ENCODE measurements at places on chromosomes 16 and 17.

DNA sequence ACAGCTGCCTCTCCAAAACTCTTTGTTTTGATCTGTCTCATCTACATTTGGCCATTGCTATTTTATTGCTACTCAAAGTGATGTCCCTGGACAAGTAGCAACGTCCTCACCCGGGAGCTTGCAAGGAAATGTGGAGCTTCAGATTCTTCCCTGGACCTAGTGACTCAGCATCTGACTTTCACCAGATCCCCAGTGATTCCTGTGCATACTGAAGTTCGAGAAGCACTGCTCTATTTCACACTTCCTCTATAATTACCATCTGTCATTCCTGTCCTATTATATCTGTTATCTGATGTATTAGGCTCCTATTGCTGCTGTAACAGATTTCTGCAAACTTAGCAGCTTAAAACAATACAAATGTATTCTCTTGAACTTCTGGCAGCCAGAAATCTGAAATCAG is 28.5 kb upstream of the VAT1L start:
- no peak for DNase-seq

- DNase-seq: no peak
Measured at GRCh38 chr17:6286233-6286632, 148.7 kb downstream of the AIPL1 start.

- no peak for DNase-seq
Measured at GRCh38 chr17:79933863-79934652, 94.8 kb upstream of the CBX4 start.

DNA sequence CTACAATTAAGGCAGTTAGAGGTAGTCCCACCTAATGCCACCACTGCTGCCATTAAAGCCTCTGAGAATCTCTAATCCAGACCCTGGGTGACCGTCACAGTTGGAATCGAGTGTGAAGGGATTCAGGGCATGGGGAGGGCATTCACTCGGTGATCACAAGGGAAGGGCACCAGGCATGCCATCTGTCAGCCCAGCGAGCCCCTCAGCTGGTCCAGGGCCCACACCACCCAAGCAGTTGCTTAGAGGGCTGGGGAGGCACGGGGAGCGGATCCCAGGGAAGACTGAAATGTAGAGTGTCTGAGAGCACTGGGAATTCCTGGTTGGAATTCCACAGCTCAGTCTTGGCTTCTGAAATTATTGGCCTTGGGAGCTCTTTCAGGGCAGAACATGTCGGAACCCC is 294.6 kb downstream of the CPPED1 start:
- DNase-seq: no peak

DNA sequence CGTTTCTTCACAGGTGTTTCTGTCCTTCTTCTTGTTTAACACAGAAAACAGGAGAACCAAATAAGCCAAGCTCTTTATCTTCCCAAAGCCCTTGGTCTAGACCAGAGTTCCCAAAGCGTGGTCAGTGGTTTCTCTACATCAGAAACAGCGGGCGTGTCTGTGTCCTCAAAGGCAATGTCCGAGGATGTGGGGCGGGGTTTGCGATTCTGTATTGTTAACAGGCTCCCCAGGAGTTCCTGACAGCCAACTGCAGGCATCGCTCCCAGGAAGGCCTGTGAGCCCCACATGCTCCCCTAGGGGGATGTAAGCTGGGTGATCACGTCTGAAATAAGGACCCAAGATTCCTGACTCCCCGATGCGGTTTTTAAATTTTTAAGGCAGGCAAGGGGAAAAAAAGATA is 28.4 kb upstream of the SLC25A19 start:
- no peak for DNase-seq

GRCh38 chr16:1167276-1168107 is 14.6 kb downstream of the CACNA1H start:
- no peak for DNase-seq

- DNase-seq: no peak
Measured at GRCh38 chr16:56781528-56781961, 51.6 kb downstream of the NUP93 start.

DNA sequence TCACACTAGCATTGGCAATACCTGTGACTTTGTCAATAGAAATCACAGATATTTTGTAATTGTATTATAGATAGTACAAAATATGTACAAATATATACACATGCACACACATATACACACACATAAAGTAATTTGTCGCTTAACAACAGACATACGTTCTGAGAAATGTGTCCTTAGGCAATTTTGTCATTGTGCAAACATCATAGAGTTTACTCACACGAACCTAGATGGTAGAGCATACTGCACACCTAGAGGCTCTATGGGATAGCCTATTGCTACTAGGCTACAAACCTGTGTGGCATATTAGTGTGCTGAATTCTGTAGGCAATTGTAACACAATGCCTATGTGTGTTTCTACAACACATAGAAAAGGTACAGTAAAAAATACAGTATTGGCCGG is 11.0 kb downstream of the UNC119 start:
- no peak for DNase-seq

DNA sequence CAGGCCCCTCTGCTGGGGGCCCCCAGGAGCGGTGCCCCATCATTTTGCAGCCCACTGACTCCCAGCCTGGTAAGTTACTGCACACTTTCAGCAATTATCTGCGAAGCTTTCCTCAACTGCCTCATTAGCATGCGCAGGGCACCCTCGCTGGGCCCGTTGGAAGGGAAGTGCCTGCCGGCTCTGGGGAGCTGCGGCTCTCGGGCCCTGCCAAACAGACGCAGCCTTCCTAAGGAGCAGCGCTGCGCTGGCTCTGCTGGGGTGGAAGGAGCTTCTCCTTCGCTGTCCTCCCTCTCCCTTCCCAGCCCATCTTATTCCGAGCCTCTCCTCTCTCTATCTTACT is 71.0 kb downstream of the RBBP6 start:
- no peak for DNase-seq

DNA sequence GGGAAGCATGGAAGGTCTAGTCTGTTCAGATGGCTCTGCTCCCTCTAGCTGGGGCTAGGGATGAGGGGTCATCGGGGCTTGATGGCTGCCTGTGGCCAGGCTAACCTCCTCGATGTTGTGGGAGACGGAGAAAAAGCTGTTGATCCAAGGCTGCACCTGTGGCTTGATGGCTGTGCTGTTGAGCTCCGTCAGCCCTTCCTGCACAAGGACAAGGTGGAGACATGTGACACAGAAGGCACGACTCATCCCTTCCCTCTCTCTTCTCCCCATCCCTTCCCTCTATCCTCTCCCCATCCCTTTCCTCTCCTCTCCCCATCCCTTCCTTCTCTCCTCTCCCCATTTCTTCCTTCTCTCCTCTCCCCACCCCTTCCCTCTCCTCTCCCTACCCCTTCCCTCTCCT is 28.2 kb downstream of the FCSK start:
- DNase-seq: no peak

DNA sequence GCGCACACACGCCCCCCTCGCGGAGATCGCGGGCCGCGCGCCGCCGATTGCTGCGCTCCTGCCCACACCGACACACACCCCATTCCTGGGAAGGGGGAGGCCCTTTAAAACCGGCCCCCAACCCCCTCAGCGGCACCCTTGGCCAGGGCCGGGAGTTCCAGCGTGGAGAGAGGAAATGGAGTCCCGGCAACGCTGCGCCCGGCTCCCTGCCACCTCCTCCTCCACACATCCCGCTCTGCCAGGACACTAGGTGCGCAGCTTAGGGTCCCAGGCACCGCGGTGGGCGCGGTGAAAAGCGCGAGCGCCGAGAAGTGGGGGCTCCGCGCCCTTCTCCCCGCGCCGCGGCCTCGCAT is 397 bp downstream of the CDC42EP4 start:
- no peak for DNase-seq

DNA sequence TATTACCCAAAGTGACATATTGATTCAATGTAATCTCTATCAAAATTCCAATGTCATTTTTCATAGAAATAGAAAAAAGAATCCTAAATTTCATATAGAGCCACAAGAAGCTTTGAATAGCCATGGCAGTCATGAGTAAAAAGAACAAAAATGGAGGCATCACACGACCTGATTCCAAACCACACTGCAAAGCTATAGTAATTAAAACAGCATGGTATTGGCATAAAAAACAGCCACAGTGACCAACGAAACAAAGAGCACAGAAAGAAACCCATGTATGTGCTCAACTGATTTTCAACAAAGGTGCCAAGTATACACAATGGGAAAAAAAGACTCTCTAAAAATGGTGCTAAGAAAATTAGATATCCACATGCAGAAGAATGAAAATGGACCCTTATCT is 101.5 kb downstream of the BRIP1 start:
- DNase-seq: no peak

DNA sequence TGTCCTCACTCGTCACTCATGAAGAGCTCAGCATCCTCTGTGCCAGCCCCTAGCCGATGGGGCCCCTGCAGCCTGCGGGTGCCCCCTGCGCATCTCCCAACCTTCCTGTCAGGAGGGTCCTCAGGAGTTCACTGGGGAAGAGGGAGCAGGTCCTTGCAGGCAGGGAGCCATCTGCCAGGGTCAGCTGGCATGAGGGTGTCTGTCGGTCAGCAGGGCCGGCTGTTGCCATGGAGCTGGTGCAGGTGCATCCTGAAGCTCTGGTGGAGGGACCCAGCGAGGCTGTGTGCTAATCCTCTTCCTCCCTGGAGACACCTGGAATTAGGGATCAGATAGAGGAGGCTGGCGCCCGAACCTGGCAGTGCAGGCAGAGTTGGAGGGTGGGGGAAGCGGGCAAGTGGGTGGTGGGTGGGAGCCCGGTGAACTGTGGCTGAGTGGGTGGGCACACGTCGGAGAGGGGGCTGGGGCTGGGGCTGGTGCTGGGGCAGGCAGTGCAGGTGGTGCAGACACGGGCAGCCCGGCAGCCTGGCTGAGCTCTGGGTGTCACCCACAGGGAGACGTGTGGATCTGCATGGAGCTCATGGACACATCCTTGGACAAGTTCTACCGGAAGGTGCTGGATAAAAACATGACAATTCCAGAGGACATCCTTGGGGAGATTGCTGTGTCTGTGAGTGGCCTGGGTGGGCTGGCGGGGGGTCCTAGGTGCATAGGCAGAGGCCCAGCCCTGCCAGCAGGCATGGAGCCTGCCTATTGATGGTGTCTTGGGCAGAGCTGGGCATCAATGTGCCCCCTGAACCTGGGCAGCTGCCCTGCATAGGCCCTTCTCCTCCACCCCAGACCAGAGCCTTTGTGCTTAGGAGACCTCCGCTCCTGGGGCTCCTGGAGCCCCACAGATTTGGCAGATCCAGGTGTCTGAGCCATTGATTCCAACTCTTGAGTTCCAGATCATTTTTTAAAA is 17.4 kb downstream of the MAP2K3 start:
- DNase-seq: no peak

DNA sequence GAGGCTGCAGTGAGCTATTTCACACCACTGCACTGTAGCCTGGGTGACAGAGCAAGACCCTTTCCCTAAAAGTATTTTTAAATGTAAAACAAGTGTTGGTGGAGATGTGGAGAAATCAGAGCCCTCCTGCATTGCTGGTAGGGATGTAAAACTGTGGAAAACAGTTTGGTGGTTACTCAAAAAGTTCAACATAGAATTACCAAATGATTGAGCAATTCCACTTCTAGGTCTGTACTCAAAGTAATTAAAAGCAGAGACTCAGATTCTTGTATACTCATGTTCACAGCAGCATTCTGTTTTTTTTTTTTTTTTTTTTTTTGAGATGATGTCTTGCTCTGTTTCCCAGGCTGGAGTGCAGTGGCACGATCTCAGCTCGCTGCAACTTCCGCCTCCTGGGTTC is 141.8 kb downstream of the PITPNC1 start:
- no peak for DNase-seq

DNA sequence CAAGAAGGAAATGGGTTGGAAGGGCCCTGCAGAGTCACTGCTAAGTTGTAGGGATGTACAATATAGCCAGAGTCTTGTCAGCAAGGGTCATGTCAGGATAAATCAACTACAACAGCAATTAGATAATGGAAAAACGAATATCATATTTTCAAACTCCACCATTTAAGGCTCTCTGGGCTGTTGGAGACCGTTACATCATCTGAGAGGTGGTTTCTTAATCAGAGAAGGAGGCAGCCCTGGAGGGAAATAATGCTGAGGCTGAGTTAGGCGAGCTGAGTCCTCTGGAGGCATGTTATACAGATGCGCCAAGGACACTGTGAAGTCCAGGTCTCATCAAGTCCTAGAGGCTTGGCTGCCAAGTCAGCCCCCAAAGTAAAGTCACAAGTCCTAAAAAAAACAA is 30.3 kb downstream of the LYRM9 start:
- DNase-seq: no peak

DNA sequence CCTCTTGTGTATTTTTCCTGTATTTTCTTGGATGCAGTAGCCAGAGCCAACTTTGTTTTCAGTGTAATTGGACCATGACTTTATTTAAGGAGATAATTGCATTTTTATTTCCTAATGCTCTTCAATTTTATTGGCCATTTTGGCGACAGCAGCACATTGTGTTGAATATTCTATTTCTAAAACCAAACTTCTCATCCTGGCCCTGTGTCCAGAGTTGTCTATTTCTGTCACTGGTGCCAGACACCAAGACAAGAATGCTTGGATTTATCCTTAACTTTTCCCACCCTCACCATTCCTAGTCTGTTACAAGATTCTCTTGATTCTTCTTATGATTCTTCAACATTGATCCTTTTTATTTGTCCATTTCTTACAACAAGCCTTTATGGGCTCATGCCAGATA is 37.1 kb downstream of the ARHGAP44 start:
- no peak for DNase-seq

- DNase-seq: no peak
Measured at GRCh38 chr16:63850979-63851378, 1270.9 kb downstream of the CDH11 start.

- DNase-seq: no peak
Measured at GRCh38 chr16:81429045-81429521, 15.5 kb upstream of the CMIP start.

GRCh38 chr16:85503679-85504231 is 109.4 kb upstream of the GSE1 start:
- DNase-seq: no peak
